Femur (tissue), 1 donor: ENCODE measurements at places on chromosomes 7 and 10.
A peak's percentile ranks its signal among the peaks of the same experiment; 100 is the strongest.

DNA sequence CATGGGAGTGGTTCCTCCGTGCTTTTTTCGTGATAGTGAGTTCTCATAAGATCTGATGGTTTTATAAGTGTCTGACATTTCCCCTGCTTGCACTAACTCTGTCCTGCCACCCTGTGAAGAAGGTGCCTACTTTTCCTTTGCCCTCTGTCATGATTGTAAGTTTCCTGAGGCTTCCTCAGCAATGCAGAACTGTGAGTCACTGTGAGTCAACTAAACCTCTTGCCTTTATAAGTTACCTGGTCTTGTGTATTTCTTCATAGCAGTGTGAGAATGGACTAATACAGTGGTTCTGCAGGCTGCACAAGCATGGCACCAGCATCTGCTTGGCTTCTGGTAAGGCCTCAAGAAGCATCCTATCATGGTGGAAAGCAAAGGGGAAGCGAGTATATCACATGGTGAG is 1144.6 kb downstream of the SORCS3 start:
- DNase-seq, result no peak

DNA sequence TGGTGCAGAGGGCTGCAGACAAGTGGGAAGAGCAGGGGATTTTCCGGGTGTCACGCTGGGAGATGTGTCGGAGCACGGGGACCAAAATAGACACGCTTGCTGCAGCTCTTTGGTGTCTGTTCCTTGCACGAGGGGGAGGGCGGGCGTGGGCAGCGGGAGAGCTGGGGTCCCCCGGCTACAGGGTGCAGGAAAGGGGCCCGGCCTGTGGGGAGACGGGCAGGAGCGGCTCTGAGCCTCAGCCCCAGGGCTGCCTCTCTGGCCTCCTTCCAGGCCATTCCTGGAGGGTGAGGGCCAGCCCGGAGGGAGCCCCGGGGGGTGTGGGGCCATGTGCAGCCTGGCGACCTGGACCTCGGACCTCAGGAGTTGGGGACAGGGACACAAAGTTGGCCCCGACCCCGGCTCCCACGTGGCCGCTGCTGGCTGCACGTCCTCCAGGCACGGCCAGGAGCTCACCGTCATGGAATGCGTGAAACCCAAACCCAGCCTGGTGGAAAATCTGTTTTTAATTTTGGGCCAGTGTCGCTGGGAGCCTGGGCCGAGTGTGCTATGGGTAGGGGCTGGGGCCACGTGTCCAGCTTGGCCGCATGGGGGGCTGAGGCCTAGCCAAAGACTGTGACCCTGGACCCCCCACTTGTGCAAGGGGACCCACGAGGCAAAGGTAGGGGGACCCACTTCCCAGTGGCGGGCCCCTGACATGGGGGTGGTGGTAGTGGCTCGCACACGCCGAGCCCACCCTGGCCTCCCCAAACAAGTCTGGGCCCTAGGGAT is 6.6 kb downstream of the TTYH3 start:
- DNase-seq, result peak; percentile 87

- DNase-seq, result no peak
Observed at GRCh38 chr10:98357194-98357822, 57.7 kb downstream of the PYROXD2 start.

DNA sequence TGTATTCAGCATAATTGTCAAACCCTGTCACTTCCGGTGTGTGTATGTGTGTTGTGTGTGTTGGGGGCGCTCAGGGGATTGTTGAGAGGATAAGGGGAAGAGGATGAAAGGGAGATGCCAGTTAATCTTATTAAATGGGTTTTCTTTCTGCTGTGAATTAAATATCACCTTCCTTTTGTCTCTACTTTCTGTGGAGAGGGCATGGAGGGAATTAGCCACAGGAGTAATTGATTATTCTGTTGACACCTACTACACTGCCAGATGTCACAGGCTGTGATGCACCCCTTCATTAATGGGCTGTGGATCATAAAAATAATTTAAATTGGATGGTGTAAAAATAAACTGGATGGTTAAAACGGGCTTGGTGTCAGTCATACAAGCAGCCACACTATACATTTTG is 311.9 kb downstream of the MDFIC start:
- DNase-seq, result no peak

DNA sequence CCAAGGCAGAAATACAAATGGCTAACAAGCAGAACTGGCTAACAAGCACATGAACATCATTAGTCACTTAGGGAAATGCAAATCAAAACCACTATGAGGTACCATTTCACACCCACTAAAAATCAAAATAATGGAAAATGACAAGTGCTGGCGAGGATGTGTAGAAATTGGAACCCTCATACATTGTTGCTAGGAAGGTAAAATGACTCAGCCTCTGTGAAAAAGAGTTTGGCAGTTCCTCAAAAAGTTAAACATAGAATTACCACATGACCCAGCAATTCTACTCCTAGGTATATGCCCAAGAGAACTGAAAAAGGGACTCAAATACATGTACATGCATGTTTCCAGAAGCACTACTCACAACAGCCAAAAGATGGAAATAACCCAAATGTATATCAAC is 52.8 kb upstream of the ANAPC16 start:
- DNase-seq, result no peak

DNA sequence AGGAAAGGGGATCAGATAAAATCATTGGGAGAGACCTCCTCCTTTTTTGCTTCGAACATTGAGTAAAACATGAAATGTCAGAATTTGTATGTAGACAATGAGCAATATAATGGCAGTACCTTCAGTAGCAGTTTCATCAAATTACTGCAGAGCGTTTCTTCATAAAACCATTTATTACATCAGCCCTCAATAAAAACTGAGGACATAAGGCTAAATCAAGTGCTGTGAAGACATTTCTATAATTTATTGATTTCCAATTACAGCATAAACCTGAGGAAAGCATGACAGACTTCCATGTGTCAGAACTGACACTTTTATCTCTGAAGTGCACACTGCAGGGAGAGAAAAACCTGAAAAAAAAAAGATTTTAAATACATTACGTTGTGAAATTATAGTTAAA is 172.6 kb upstream of the ZNF804B start:
- no peak for DNase-seq

DNA sequence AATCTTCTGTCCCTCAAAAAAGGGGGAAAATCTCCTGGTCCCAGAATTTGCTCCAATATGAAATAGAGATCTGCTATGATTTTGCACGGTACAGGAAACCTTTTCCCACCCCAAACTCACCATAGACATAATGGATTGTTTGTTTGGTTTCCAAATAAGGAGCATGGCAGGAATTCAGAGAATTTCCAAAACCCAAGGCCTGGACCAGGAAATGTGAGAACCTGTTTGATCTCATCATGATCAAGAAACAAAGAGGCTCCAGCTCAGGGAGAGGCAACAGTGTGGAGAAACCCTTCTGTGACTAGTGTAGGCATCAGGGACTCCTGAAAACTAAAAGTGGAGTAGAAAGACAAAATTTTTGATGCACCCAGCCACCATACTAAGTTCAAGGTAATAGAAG is 1548.1 kb upstream of the LRRTM3 start:
- DNase-seq, result no peak

DNA sequence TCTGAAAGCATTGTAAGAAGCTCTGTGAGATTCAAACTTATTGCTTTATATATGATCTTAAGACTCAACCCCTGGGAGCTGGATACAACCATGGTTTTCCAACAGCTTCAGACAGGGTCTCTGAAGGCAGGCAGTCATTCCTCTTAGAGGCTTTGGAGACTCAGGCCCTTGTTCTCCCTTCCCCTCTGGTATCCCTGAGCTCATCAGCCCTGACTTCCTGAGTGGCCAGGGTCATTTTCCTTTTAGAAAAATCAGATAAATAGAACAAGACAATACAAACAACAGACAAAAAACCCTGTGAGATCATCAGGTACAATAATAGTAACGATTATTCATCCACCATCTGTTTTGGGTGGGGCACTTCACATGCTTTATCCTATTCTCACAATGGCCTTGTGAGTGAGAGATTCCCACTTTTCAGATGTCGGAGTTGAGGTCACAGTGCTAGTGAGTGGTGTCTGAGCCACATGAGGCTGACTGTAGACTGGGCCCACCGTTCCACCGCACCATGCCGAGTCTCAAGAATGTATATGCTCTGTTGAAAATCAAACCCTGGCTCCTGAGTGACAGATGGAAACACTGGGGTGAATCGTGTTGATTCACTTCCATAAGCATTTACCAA is 144.2 kb downstream of the CXCL12 start:
- no peak for DNase-seq

DNA sequence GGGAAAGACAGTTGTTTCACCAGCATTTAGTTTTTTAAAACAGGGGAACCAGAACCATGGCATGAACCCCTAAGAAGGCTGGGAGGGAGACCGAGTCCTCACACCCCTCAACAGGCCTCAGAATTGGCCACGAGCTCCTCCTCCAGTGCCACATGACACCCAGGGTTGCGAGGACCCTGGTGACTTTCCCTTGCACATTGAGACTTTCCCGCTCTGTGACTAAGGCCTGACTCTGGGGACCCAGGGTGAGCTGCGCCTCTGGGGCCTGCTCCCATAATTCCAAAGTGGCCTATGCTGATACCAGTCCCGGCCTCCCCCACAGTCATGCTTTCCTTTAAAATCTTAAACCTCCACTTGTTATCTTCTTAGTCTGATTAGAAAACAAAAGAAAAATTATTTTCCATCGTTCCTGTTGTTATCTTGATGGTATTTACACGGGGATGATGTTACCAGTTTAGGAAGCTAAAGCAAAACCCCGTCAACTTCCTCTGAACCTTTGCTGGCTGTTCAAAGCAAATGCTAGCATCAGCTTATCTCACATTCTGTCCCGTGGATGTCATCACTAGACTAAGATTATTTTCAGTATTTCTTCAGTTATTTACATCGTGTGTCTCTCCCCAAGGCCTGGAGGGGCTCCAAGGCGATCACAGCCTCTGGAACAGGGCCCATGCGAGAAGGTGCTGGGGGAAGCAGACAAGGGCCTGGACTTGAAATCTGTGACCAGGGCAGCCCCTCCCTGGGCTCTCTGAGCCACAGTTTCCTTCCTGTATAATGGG is 42.1 kb downstream of the FAM53B start:
- DNase-seq, result peak; percentile 62

- no peak for DNase-seq
Observed at GRCh38 chr7:116754186-116754585, 82.2 kb downstream of the MET start.

DNA sequence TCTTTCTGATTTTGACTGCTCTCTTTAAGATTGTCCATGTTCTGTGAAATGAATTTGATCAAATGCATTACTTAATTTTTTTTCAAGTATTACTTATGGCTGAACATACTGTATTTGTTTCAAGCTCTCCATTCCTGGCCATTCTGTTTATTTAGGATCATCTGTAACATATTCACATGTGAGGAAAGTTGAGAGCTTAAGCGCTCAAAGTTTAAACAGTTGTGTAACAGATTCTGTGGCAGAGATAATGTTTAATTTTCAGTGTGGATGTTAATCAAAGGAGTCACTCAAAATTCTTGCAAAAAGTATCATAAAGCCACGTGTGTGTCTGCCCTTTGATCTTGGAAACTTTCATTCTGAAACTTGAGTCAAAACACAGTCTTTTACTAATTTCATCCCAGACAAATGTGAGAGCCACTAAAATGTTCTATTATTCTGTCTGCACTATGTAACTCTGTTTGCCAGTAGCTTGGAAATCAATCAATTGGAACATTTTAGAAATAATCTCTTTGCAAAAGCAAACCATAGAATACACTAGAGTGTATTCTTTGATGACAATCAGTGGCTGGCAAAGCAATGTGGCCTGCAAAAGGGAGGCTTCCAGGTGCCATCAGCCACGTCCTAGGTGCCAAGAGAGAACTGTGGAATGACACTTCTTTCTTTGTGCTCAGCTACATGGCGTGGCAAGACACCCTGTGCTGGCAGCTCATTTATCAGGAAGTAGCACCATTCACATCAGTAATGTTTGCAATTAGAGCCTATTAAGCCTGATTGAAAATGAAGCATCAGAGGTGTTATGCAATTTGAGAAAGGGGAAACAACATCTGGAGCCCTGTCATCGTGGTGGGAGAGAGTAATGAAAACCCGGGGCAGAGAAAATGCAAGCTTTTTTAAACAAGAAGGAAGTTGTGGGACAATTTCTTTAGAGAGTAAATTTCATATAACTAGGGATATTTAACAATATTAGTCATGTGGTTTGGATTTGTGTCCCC is 40.9 kb downstream of the ARL5B start:
- DNase-seq, result no peak

DNA sequence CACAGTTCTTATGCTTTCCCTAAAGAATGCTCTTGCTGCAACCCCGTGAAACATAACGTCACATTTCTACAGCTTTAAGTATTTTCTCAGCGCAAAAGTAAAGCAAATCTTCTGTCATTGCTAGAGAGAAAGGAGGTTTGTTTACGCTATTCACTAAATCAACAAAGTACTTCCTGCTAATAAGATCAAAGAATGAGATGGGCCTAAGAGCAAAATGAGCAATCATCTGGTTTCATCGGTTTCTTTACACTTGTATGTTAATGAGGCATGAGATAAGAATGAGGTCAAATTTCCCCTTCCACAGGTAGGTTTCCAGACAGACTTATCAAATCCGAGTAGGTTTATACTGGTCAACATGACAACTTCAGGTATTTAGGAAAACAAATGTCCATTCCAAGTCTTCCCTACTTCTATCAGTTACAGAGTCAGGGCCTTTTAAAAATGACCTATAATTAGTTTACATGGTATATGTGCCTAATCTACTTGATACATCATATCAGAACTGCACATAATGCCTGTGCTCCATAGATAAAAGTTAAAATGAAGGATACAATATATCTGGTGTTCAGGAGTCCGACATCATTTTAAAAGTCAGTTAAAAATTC is 8.4 kb downstream of the USP6NL start:
- no peak for DNase-seq

DNA sequence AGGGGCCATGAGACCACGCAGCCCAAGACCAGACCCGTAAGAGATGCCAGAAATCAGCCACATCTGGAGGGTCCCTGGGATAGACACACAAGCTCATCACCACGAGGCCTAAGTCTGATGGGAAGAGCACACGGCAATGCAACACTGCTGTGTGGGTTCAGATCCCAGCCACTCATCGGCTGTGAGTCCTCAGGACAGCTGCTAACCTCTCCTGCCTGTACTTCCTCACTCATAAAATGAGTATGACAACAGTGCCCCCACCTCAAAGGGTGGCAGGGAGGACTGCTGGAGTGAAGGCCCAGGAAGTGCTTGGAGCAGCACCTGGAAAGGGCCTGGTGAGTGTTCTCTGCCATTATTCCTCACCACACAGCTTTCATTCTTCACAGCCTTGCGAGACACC is 60.9 kb downstream of the MAD1L1 start:
- no peak for DNase-seq

GRCh38 chr7:24754906-24755506 is 2.3 kb downstream of the GSDME start:
- no peak for DNase-seq

- DNase-seq, result no peak
Observed at GRCh38 chr7:37901236-37901827, 15.3 kb downstream of the SFRP4 start.

GRCh38 chr7:162632-163297 is 29.6 kb upstream of the FAM20C start:
- no peak for DNase-seq

DNA sequence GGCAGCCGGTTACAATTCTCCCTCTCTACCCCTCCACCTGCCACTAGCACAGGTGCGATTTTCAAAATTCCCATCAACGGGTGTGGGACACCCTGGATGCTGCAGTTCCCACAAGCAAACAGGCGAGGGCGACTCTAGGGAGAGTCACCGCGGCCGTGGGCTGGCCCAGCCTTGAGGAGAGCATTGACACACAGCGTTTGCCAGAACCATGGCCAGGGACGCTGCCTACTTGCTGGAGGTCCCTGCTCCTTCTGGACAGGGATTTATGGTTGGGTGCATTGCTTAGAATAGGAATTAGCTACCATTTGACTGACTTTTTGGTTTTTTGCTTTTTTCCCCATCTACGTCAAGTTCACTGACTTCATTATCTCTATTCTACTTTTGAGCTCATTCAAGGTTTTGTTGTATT is 19.0 kb upstream of the CLDN4 start:
- DNase-seq, result peak; percentile 59
